ENCODE measurements at places on chromosomes 7 and 10.

- DNase-seq: no peak
Measured at GRCh38 chr10:43576580-43576979, 2.2 kb upstream of the ZNF239 start.

GRCh38 chr10:98378722-98379121 is 36.3 kb downstream of the PYROXD2 start:
- DNase-seq: no peak

DNA sequence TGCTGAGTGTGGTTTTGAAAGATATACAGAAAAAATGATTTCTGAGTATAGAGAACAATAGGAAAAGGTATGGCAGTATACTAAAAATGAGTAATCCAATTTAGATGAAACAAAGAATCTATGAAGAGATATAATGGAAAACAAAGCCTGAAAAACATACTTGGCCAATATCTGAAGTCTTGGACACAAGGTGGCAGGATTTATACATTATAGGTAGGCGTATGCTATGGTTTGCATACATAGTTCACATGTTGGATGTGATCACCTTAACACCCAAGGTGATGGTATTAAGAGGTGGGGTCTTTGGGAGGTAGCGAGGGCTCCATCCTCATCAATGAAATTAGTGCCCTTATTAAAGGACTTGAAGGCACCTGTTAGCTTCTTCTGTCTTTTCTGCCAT is 34.5 kb upstream of the BPGM start:
- DNase-seq: no peak

DNA sequence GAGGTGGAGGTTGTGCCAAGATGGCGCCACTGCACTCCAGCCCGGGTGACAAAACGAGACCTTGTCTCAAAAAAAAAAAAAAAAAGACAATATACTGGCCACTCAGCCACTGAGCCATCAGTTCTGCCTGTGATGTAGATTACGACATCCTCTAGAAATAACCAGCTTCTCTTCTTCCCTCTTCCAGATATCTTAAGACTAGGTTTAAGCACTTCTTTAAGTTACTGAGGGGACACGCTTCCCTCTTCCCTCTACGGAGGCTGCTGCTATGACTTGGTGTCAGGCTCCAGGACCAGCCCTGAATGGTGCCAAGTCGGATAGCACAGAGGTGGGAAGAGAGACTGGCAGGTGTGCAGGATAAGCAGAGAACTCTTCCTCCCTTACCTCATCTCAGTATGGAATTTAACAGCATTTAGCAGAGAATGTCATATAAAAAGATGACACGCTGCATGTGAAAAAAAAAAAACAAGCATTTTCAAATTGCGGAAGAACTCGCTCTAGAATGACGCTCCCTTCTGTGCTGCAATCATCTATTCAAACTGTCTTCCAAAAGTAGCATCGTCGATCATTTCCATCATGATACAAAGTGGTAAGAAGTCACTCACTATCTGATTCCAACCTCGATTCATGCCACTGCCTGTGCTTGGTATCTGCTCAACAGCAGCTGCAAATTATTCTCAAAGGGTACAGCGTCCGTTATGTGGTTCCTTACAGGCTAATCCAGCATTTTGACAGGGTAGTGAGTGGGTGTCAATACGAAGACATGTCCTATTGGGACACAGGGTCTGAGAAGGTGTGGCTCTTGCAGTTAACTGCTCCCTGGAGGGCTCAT is 13.8 kb downstream of the DAGLB start:
- DNase-seq: no peak

DNA sequence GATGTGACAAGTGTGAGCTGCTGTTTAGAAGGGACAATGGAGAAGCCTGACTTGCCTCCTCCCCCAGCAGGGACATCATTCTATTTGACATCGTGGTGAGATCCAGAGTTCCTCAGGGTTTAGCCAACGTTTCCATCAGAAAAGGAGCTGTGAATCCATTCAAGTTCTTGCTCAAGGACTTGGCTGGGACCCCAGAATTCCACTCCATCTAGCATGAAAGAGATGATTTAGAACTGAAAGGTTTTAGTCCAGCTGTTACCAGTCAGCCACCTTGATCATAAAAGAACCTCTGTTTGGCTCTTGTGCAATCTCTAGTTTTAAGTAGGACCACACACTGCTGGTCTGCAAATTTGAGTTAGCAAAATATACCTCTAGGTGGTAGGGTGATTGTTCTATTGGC is 337.6 kb downstream of the FRMD4A start:
- no peak for DNase-seq

DNA sequence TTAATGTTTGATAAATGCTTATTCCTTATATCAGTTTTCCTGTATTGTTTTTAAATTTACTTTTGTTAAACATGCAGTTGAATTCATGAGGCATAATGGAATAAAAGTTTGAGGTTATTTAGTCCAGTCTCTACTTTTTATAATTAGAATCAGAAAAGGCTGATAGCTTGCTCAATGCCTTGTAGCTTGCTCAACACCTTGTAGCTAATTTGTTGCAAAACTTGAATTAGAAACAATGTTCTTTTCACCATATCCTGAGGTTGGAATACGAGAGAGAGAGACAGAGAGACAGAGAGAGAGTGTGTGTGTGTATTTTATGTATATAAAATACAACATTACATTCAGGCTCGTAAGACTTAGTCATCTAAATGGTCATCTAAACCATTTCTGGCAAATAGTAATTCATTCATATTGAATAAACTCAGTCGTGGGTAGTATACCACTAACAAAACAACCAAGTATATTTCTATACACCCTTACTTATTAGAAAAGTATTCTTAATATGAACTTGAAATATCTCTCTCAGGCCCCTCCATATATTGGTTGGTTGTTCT is 243.5 kb downstream of the ADK start:
- no peak for DNase-seq

DNA sequence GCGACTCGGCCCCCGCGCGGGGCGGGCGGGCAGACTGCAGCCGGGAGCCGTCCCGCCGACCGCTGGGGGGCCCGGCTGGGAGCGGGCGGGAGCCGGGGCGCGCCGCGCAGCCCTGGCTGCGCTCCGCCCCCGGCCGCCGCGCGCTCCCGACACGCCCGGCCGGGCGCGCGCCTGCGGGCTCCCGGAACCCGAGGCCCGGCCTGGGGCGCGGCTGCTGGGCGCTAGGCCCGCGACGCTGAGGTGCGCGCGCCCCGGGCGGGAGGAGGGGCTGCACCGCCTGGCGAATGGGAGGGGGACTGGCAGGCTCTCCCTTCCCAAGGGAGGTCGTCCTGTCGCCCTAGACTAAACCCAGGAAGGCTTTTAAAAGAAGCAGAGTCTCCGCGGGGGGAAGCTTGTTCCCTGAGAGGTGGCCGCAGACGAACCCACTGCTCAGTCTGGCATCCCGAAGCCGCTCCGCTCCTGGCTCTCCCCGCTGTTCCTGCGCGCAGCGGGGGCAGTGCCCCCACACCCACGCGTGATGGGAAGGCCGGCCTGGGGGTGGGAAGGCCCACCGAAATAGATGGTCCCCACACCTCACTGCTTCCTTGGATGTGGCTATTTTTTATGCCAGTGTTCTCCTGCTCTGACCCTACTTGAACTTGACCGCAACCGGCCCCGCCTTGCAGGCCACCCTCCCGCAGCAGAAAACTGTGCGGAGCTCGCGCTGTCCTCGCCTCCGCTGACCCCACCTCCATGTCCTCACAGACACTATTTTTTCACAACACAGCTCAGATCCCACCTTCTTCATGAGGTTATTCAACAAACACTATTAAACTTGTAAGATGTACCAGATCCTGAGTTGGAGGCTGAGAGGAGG is at the start of gene VOPP1:
Gene VOPP1, minus strand, starts transcription at position 125 of the 856 bp plus-strand sequence. CDS start 178 bp downstream, outside the sequence.
- DNase-seq: peak; percentile 92

DNA sequence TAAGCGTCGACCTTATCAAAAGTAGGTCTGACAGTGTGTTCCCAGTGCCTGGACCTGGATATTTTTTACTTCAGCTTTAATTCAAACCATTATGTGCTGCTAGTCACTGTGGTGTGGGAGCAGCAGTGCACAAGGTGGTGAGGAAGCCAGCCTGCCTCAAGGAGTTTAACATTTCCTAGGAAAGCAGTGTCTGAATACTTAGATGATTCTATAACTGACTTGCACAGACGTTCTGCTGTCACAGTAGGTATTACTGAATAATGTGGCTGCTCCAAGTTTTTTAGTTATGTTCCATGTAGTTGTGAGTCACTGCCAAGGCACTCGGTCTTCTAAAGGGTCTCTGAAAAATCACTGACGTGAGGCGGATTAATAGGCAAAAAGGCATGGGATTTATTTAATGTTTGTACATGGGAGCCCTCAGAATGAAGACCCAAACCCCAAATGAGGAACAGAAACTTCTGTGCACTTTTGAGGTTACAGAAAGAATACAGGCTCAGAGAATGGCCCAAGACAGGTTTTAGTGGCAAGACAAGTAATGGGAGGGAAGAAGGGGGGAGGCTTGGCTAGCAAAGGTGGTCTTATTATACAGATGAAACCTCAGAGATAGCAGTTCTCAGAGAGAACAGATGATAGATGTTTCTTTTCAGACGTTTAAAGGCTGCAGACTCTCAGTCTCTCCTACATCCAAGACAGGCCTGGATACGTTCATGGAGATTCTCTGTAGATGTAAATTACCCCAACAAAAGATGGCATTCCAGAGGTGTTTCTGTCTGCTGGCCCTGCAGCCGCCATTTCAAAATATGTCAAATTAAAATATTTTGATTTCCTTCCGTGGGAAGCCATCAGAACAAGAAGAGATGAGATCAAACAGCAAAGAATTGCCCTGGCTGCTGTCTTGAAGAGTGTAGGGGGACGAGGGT is 209.3 kb downstream of the SDK1 start:
- no peak for DNase-seq

- DNase-seq: no peak
Measured at GRCh38 chr10:62036186-62037081, 134.9 kb downstream of the ARID5B start.

DNA sequence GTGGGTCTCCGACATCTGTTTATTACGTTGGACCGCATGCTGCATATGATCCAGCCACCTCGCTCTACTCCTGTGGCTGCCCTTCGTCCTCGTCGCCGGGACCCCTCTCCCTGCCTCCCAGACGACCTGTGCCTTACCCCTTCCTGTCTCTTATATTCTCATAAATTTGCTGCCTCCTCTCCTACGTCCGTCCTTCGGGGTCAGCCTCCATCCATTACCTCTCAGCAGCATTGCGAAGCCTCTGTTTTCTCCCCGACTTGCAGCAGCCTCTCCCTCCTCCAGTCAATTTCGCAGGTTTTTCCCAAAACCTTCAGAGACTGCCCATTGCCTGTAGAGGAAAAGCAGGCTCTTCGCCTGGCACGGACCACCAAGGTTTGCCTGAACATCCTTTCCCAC is 39.4 kb upstream of the LEP start:
- no peak for DNase-seq

GRCh38 chr7:20438248-20438647 is 107.5 kb downstream of the ITGB8 start:
- no peak for DNase-seq

- DNase-seq: no peak
Measured at GRCh38 chr10:97573672-97574071, 1.1 kb downstream of the ANKRD2 start.

DNA sequence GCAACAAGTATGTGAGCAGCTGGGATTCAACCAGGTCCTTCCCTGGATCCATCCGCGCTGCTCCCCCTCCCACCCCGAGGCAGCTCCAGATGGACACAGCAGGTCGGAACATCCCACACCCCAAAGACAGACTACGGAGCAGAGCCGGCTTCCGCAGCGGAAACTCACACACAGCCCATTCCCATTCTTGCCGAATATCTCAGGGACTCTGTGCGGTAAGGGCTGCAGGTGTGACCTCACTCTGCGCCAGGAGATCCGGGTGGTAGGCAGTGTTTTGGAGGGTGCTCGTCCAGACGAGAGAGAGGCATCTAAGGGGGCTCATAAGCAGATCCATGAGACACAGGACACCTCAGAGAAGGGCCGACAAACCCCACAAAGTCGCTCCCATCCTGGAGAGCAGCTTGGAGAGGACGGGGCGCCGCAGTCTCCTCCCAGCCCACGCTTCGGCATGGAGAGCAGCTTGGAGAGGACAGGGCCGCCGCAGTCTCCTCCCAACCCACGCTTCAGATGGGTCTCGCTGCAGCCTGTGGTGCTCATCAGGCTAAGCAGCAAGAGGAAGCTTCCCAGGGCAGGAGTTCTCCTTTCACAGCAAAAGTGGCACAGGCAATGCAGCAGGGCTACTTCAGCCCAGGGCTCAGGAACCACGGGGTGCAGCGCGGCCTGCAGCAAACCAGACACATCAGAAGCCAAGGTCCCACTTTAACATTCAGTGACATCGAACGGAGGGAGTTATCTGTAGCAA is 179.9 kb downstream of the DIP2C start:
- no peak for DNase-seq

- DNase-seq: no peak
Measured at GRCh38 chr10:47257396-47258120, 42.4 kb upstream of the GDF10 start.

- DNase-seq: no peak
Measured at GRCh38 chr10:73915206-73915851, 4.4 kb downstream of the PLAU start.

- no peak for DNase-seq
Measured at GRCh38 chr7:102942868-102943267, 30.1 kb downstream of the LRRC17 start.

GRCh38 chr7:100366411-100367250 is 6.7 kb upstream of the PILRA start:
- DNase-seq: no peak

DNA sequence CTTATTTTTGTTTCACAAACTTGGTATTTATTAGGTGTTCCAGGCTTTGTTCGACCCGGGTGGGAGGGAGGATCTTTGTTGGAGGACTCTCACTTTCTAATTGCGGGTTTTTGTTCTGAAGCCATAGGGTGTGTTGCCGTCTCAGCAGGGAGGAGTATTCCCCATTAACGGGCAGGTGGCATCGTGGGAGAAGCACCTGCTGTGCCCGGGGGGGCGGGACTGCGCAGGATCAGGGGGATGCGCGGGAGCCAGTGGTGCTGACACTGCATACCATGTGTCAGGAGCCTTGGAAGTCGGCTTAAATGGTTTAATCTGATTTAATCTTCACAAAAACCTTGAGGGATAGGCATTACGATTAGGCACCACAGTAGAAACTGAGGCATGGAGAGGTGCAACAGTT is 113.0 kb downstream of the MGMT start:
- no peak for DNase-seq

DNA sequence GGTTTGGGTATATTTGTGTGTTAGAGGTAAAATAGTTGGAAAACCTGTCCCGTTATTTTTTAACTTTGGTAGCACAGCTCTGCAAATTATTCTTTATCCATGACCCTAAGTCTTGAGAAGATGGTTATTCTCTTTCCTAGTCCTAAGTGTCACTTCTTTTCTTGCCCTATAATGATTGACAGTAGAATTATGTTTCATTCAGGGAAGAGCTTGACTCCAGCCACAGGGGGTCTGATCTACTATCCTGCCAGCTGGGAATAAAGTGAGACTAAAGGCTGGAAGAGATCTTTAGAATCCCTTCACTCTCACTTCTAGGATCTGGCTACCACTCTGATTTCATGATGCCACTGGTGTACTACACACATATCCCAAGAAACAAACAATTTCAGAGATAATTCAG is 90.4 kb downstream of the PHTF2 start:
- DNase-seq: no peak

DNA sequence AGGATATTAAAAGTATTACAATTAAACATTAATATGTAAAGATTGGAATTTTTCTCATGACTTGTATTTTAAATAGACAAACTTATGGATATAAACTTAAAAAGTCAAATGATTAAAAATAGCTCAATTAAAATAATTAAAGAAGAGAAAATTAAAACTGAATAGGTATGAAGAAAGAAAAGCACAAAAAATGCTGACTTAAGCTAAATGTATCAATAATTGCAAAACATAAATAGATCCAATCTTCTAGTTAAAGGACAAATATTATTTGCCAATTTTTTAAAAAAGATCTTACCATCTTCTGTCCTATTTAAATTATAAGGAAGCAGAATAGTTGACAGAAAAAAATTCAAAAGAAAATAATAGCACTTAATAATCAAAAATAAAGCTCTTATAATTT is 646.3 kb upstream of the ANKRD30A start:
- no peak for DNase-seq

All from T47D (cell line).